Cardiac muscle cell (in vitro differentiated cells and primary cell): ENCODE measurements at places on chromosomes 4 and X. TPM values are rescaled to one million over a fixed set of nuclear protein-coding genes. Genes with fewer than 3 reads are reported as not detected.

Gene USP17L26
- total RNA-seq: not detected in 2 replicates

Gene SEC31A
- 159 and 252 TPM in 2 replicates for total RNA-seq

Gene SYN1
- total RNA-seq: 1.8 and 2.0 TPM in 2 replicates

GRCh38 chrX:107355533-107355932, 93.9 kb upstream of the FRMPD3 start:
- H3K4me3 ChIP-seq: no peak overlapping the region
- H3K27me3 ChIP-seq: peaks cover 3% of the 10 kb centered on the region
- H3K36me3 ChIP-seq: no peaks in the 10 kb centered on the region
- H3K4me1 ChIP-seq: peaks cover 4% of the 10 kb centered on the region

DNA sequence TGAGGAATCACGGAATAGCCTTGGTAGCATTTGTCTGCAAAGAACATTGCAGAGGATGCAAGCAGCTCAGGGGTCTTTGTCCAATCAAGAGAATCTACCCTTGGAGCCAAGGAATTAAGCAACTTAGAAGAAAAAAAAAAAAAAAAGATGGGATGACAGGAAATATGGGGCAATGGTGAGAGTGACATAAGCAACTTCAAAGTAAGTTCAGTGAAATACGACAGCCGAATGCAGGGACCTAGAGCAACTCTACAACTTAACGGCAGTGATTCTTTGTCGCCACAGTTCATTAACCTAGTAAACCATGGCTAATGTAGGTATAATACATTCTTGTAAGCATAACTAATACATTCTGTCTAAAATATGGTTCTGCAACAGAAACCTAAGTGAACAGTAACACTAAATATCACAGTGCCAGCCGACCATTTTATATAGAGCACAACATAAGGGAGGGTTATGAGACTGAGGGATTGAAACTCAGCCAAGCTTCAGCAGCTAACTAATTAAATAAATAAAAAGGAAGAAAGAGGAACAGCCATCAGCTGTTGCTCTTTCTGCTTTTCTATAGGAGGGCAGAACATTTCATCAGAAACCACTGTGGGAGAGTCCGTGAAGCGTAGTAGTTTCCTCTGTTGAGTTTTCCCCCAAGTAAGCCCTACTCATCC, 74.7 kb downstream of the PPARGC1A start:
- H3K36me3 ChIP-seq: peaks cover 45% of the 10 kb centered on the region
- no peaks in the 10 kb centered on the region for H3K27me3 ChIP-seq
- H3K4me3 ChIP-seq: no peak overlapping the region
- peaks cover 28% of the 10 kb centered on the region for H3K4me1 ChIP-seq
